Endodermal cell (in vitro differentiated cells): ENCODE measurements at places on chromosomes 13 and 19. TPM values are rescaled to one million over a fixed set of nuclear protein-coding genes. Genes with fewer than 3 reads are reported as not detected.

- no peak overlapping the region for H3K4me3 ChIP-seq
- DNase-seq = no peak
- H3K4me1 ChIP-seq = no peaks in the 10 kb centered on the region
These were observed 35.5 kb downstream of the SERTM1 start for GRCh38 chr13:36709136-36709890.

- H3K27ac ChIP-seq = peak within 1 kb of the TSS; percentile 92
- H3K4me3 ChIP-seq = peak within 1 kb of the TSS; percentile 96
- no peaks in the 10 kb centered on the region for H3K27me3 ChIP-seq
- peak; percentile 99 for DNase-seq
- H3K36me3 ChIP-seq = peaks cover 13% of the 10 kb centered on the region
- no peaks in the 10 kb centered on the region for H3K4me1 ChIP-seq
These were observed at the start of gene ZNF844 for GRCh38 chr19:12064590-12065538. TSS of gene ZNF844 (plus strand) at chr19:12064731. CDS start at chr19:12064874, 143 bp downstream.

DNA sequence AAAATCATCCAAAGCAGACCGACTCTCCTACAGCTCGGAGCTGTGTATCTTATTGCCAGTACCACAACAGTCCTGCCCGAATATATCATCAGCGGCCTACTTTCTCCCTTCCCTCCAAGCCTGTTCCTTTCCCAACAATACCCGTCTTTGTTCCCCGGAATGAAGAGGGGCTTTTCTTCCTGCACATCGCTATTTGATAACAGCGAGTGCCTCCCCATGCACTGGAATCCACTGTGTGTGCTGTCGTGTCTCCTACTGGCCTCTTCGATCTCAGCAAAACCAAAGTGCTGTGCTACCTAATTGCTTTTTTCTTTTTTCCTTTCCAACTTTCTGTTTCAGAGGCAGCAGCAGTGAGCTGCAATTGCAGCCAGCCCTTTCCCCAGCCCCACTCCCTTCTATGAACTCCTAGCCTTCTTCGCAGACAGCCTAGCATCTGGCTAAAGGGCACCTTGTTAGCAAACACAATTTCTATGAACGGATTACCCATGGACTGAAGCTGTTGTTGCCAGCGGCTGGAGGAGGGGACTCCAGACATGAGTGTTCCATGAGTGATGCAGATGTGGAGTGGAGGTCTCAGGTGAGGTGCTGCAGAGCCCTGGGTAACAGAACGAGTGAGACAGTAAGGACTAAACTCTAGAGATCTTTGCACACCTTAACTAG is 43.4 kb downstream of the EFNB2 start:
- no peaks in the 10 kb centered on the region for H3K27me3 ChIP-seq
- H3K4me1 ChIP-seq = peaks cover 6% of the 10 kb centered on the region
- DNase-seq = no peak
- H3K4me3 ChIP-seq = no peak overlapping the region
- H3K27ac ChIP-seq = peak overlapping the region; percentile 14

DNA sequence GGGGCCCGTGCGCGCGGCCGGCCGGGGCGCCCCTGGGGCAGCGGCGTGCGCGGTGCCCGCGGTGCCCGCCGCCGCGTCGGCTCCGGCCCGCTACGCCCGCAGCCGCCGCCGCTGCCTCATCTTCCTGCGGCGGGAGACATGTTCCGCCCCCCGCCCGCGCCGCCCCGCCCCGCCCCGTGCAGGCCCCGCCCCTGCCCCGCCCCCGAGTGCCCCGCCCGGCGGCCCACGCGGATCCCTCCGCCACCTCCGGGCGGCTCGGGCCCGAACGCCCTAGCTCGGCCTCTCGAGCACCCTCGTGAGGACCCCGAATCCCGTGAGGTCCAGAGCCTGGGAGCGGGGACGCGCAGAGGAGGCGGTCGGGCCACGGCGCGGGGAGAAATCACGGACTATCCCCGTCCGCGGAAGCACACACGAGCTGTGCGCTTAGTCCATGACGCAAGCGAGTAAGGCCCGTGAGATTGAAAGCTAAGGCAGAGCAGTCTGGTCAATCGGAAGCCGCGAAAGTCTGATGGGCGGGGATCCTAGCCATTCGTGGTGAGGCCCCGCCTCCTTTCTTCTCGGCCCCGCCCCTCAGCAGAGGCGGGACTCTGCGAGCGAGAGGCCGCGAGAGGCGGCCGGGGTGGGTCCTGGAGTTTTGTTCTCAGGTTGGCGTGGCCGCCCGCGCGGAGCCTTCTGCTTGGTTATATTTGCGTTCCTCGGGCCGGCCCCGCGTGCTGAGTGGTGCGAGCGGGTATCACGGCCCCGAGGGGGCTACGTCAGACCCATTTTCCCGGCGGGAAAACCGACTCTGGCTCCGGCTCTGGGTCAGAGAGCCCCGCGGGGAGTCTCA is at the start of gene TCF3:
Gene TCF3 (minus strand): TSS at position 145 of the 829 bp plus-strand sequence. CDS start 2,367 bp downstream, outside the sequence.
- DNase-seq = peak; percentile 99
- H3K4me3 ChIP-seq = peak within 1 kb of the TSS; percentile 95
- peak within 1 kb of the TSS; percentile 100 for H3K27ac ChIP-seq
- no peaks in the 10 kb centered on the region for H3K27me3 ChIP-seq

- H3K27ac ChIP-seq = no peak overlapping the region
- no peak overlapping the region for H3K4me3 ChIP-seq
- H3K27me3 ChIP-seq = no peaks in the 10 kb centered on the region
- no peaks in the 10 kb centered on the region for H3K4me1 ChIP-seq
- peaks cover 40% of the 10 kb centered on the region for H3K36me3 ChIP-seq
These were observed 24.4 kb upstream of the ZNF561 start for GRCh38 chr19:9645472-9645871.

DNA sequence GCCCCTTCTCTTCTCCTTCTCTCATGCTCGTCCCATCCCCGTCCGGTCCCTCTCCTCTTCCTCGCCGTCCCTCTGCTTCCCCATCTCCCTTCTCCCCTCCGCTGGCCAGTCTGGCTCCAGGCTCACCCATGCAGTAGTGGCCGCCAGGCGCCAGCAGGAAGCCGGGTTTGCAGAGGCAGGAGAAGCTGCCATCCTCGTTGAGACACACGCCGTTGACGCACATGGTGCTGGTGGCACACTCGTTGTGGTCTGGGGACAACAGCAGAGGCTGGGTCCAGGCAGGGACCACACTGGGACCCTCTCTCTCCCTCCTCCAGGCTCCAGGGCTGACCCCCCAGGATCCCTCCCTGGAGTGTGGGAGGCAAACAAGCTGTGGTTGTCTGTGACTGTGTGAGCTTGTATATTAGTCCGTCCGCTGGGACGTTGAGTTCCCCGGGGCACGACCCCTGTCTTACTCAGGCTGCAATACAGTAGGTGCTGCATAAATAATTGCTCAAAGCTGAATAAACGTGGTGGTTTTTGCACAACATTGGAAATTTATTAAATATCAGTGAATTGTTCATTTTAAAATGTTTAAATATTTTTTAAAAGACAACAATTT is 16.4 kb downstream of the FBN3 start:
- H3K4me1 ChIP-seq = no peaks in the 10 kb centered on the region
- H3K27me3 ChIP-seq = no peaks in the 10 kb centered on the region
- no peak overlapping the region for H3K27ac ChIP-seq
- no peak overlapping the region for H3K4me3 ChIP-seq
- DNase-seq = no peak

- H3K36me3 ChIP-seq = peaks cover 26% of the 10 kb centered on the region
- no peak overlapping the region for H3K4me3 ChIP-seq
- no peak overlapping the region for H3K27ac ChIP-seq
- no peaks in the 10 kb centered on the region for H3K27me3 ChIP-seq
- H3K4me1 ChIP-seq = no peaks in the 10 kb centered on the region
- no peak for DNase-seq
These were observed 60.8 kb downstream of the ARHGEF7 start for GRCh38 chr13:111175935-111176334.

GRCh38 chr13:52947921-52948373 is 80.7 kb upstream of the OLFM4 start:
- H3K4me1 ChIP-seq = peaks cover 6% of the 10 kb centered on the region
- peaks cover 100% of the 10 kb centered on the region for H3K27me3 ChIP-seq
- H3K36me3 ChIP-seq = no peaks in the 10 kb centered on the region
- no peak for DNase-seq
- H3K4me3 ChIP-seq = no peak overlapping the region
- H3K27ac ChIP-seq = no peak overlapping the region

- no peak overlapping the region for H3K4me3 ChIP-seq
- no peak for DNase-seq
- no peaks in the 10 kb centered on the region for H3K27me3 ChIP-seq
- H3K4me1 ChIP-seq = no peaks in the 10 kb centered on the region
- no peak overlapping the region for H3K27ac ChIP-seq
These were observed 11.4 kb downstream of the THSD1 start for GRCh38 chr13:52394586-52394985.

Gene GNG8
- total RNA-seq = not detected in 3 replicates

Gene CLDND2
- 1.1 and 1.3 TPM in 2 replicates for total RNA-seq

Gene CEACAM8
- not detected in 2 replicates for total RNA-seq

Gene GRIN2D
- 0.77 to 1.5 TPM (median 1.2 TPM) in 3 replicates for total RNA-seq

Gene UHRF1
- 58.4 and 59.4 TPM in 2 replicates for total RNA-seq

Gene ATP4B
- total RNA-seq = not detected in 2 replicates

Gene NAPSA
- total RNA-seq = 1.5 and 1.9 TPM in 2 replicates
